ENCODE measurements at places on chromosomes 11 and 22. TPM values are rescaled to one million over a fixed set of nuclear protein-coding genes. Genes with fewer than 3 reads are reported as not detected.

Gene MMP11
- total RNA-seq, result 37.1 TPM

Gene ANO5
- total RNA-seq, result 2.1 TPM

Gene POU2AF2
- not detected for total RNA-seq

Gene IGSF9B
- total RNA-seq, result 2.2 TPM

Gene APOL5
- 0.46 TPM for total RNA-seq

Gene RAB39A
- total RNA-seq, result not detected

Gene LUZP2
- 0.07 TPM for total RNA-seq

Gene GDPD4
- total RNA-seq, result not detected

Gene PARVA
- 71.7 TPM for total RNA-seq

Gene GRAP2
- not detected for total RNA-seq

Gene FOXRED2
- total RNA-seq, result 14.1 TPM

Gene CHEK1
- 20.6 TPM for total RNA-seq

Gene GGTLC3
- not detected for total RNA-seq

Gene LRRC4C
- total RNA-seq, result 0.46 TPM
